ENCODE measurements at places on chromosomes 3 and 15.

DNA sequence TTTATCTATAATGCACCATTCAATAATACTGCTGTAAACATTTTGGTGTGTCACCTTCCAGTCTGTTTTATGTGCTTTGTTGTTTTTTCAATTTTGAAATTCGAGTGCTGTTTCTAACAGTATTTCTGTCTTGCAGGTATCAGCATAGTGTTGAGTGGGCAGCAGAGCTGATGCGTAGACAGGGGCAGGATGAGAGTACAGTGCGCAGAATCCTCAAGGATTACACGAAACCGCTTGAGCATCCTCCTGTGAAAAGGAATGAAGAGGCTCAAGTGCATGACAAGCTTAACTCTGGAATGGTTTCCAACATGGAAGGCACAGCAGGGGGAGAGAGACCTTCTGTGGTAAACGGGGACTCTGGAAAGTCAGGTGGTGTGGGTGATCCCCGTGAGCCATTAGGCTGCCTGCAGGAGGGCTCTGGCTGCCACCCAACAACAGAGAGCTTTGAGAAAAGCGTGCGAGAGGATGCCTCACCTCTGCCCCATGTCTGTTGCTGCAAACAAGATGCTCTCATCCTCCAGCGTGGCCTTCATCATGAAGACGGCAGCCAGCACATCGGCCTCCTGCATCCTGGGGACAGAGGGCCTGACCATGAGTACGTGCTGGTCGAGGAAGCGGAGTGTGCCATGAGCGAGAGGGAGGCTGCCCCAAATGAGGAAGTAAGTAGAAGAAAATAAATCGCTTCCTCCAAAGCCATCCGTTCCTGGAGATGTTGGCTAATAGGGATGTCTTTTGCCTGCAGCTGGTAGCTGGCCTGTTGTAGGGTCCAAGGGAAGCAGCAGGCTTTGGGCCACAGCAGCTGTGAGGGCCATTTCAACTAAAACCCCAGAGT, 19.1 kb downstream of the TSEN2 start:
- DNase-seq = no peak

GRCh38 chr3:37668431-37668817, 193.3 kb upstream of the CTDSPL start:
- no peak for DNase-seq

GRCh38 chr3:185279587-185280138, 25.8 kb upstream of the EHHADH start:
- no peak for DNase-seq

GRCh38 chr3:181457190-181457589, 254.5 kb upstream of the SOX2 start:
- DNase-seq = no peak

DNA sequence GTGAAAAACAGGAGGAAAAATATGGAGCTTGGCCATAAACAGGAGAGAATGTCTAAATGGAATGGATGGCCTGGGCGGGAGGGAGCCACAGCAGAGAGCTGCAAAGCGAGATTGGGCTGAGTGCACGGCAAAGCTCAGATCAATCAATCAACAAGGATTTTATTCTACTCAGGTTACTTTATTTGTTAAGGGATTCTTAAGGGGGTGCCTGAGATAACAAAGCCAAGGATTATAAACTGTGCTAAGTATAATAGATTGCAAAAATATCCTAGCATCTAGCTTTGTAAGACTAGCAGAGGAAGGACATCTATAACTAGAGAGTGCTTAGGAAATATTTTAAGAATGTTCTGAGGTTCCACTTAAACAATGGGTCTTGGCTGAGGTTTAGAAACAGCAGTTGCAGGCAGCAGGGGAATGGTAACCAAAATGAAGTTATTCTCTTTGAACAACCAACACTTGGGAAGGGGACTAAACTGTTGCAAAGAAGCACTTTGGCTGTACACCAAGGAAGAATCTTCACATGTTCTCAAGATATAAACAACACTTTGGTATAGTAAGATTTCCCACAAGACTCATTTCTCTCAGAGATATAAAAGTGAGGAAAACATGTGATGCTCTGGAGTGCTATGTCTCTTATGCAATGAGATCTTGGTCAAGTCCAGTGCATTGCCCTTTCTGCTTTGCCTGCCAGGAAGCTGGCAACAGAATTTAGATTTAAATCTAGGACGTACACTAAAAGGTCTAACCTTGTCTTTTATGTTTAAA, 35.5 kb downstream of the TMEM212 start:
- DNase-seq = no peak

DNA sequence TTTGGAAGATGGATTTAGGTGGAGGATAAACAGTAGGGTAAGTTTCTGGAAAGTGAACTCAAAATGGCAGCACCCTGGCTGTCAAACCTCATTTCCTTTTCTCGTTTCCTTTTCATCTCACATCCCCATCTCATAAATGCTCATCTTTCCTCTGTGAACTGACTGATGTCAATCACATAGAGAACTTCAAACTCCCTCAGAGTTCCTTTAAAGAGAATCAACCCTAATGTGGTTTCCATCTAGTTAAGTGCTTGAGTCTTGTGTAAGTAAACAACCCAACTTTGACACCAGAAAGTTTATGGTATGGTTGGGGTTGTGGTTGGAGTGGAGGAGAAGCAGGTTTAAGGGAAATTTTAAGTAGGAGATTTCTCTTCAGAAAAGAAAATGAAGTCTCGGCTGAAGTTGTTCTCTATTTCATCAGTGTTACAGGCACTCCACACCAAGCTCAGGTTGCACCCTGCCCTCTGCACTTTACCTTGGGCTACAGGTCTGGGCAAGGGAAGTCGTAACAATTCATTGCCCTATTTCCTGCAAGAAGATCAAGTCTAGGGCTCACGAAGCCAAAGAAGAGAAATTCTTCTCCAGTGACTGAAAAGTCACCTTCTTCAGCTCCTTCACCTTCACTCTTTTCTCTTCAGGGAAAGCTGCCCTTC, 34.4 kb upstream of the TNIK start:
- no peak for DNase-seq

GRCh38 chr3:39474126-39474515, 6.6 kb downstream of the MOBP start:
- DNase-seq = no peak

DNA sequence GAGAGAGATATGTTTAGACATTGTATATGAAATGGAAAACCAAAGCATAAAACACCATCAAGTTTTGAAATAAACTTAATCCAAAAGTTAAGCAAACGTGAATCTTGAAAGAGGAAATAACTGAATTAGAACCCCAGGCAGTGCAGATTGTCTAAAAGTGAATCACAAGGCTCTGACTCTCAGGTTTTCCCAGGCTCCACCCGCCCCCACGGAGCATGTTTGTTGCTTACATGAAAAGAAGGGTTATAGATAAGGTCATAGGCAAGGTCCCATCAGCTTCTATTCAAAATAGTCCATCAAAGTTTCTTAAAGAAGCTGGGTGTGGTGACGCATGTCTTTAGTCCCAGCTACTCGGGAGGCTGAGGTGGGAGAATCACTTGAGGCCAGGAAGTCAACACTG, 29.0 kb upstream of the SLMAP start:
- no peak for DNase-seq

DNA sequence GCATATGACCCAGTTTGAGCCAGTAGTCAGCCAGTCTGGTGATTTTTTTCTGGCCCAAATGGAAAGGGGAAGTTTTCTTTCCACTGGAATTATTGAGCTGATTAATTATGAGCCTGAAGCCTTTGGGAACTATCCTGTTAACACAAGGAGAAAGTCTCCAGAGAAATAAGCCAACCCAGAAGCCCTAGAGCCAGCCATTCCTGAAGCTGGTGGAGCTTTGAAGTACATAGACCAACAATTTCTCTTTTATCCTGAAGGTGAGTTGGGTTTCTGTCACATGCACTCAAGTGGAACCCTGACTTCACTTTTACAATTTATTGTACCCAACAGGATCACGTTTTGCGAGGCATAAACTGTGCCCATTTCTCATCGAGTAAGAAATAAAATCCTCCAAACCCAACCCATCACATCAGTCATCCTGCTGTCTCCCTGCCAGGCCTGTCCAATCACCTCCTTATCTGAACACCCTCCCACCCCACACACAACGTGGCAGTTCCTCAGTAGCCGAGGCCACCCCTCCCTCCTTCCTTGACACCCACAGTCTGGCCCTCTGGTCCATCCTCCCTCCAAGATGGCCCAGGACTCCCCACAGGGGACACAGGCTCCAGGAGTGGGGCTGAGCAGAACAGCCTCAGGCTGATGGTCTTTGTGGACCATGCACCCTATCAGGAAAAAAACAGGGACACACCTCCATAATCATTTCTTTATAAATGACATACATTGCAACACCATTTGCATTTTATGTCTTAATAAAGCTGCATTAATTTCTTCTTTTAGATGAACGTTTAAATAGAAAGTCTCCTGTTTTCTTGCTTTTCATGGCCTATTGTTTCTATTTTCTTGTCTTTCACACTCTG, 55.7 kb upstream of the GATA2 start:
- DNase-seq = no peak

GRCh38 chr3:180382638-180383180, 219.3 kb upstream of the TTC14 start:
- no peak for DNase-seq
